Effector memory CD8-positive, alpha-beta T cell (primary cell): ENCODE measurements at places on chromosomes 3 and 15.

GRCh38 chr3:10620833-10621082, 115.4 kb upstream of the ATP2B2 start:
- no peak for DNase-seq

GRCh38 chr15:80925597-80926059, 64.0 kb downstream of the MESD start:
- DNase-seq, result no peak

GRCh38 chr15:79919749-79920511, 23.1 kb upstream of the MTHFS start:
- no peak for DNase-seq

DNA sequence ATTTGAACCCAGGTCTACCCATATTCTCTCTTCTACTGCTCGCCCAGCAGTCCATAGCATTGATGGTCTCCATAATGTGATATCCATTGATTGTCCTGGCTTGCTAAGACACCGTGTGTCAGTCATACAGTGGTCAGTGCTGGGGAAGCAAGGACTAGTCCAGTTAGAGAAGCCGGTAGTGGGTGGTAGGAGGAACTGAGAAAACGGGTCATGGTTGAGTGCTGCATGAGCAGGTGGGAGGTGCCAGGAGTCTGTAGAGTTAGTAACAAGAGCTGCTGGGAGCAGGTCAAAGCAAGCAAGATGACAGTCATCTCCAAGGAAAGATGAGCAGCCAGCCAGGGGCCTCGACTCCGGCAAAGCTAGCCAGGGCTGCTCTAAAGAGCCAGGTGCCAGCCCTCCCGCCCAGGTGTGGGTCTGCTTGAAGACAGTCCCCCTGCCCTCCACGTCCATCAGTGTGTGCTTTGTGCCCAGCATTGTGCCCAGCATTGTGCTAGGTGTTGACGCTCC, 29.5 kb upstream of the USP3 start:
- no peak for DNase-seq

DNA sequence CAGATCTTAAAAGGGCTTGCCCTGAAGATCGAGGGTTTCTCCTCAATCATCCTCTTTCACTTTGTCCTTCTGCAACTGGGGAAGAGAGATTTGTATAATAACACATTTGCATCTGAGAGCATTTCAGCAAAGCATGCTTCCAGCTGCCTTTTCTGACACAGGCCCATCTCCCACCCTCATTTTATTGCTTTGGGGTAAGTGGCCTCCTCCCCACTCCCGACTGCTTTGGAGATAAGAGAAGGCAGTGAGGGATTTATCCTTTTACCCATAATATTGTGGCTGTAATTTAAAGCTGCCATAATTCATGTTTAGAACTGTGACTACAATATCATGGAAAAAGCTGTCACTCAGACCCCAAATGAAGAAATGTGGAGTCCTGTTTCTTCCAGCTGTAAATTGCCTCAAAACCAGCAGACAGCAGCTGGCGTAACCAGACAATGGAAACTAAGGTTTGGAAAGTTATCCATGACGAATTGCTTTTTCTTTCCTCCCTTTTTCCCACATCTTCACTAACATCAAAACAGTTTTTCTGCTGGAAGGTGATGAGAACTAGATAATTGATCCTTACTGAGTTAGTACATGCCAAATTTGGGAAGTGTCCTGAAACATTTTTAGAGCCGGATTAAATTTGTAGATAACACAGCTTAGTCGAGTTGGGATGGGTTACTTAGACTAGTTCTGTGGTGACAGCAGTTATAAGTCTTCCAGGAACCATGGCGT, 104.2 kb upstream of the PFN2 start:
- DNase-seq, result no peak
